Mesenteric fat pad (tissue), 1 donor: ENCODE measurements at places on chromosomes 2 and 18.

GRCh38 chr2:99555404-99555803 lies 65.6 kb upstream of the REV1 start:
- no peak for DNase-seq

DNA sequence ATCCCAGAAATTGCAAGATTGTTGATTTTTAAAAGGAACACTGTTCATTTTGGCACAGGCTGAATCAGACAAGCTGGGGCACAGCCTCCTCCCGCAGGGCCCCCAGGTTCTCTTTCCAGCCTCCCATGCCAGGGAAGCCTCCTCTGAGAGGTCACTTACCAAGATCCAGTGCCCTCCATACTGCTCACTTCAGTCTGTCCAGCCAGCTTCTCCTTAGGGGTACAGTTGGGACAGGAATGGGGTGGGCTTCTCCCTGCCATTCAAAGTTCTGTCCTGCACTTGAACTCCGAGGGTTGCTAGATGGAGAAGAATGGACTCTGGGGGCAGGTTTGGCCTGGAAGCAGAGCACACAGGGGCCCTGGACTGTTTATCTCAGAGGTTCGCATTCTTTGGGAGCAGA lies 7.5 kb upstream of the CYP26B1 start:
- no peak for DNase-seq

DNA sequence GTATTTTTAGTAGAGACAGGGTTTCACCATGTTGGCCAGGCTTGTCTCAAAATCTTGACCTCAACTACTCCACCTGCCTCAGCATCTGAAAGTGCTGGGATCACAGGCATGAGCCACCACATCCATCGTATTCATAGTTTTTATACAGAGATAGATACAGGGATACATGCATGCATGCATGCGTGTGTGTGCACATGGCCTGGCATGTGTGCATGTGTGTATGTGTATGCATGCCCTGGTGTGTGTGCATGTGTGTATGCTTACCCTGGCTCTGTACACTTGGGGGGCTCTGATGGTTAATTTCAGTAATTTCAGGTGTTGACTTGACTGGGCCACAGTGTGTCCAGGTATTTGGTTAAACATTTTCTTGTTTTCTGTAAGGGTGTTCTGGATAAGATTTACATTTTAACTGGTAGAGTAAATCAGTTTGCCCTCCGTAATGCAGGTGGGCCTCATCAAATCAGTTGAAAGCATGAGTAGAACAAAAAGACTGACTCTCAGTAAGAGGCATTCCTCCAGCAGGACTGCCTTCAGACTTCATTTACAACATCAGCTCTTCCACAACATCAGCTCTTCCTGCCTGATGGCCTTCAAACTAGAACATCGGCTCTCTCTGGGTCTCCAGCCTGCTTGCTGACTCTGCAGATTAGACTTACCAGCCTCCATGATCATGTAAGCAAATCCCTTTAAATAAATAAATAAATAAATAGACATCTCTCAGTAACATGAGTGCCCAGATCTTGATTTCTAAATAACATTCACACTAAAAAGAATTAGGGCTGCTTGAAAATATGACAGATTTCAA lies 30.8 kb downstream of the SESTD1 start:
- DNase-seq = no peak

GRCh38 chr2:19899985-19900930 lies 1.5 kb downstream of the TTC32 start:
- no peak for DNase-seq

DNA sequence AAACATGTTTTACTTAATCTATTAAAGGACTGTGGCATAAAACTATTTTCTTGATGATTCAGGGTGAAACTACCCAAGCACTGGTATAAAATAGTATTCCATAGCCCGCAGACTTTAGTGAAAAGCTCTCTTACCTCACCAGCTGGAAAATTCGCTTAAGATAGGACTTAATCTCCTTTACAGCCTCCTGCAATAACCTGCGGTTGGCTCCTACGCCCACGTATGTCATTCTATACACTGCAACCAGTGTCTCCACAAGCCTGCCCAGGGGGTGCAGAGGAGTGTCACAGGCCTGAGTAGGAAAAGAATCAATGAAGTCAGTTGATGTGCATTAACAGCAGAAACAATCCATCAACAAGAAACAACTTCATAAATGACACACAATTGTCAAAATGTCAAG lies 11.3 kb upstream of the MPP4 start:
- DNase-seq = no peak

DNA sequence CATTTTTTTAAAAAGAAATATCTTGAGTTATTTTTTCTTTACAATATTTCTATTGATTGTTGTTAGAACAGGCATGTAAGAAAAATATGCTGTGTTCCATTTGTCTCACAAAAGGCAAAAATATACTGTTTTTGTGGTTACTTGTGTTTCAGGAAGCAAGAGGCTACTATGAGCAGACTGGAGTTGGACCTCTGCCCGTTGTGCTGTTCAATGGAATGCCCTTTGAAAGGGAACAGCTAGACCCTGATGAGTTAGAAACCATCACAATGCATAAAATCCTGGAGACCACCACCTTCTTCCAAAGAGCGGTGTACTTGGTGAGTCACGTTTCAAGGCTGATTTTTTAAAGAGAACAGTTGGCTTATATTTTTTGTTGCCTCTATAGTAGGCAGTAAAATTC lies 54.7 kb downstream of the UGGT1 start:
- DNase-seq = no peak

DNA sequence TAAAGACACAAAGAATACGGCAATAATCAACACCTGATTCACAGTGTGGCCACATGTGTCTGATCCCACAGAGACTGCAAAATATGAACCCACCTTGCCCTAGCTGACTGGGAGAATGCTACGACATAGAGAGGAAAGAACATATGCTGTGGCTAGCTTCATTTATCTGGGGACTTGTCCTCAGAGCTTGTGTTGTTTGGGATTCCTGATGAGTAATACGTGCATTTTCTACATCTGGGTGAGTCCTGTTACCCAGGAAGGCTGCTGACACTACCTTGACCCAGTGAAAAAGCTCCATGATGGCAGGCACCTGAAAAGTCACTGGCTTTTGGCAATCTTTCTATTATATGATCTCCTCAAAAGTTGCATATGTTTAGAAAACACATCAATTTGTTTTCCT lies 427.7 kb upstream of the LYPD1 start:
- DNase-seq = no peak

DNA sequence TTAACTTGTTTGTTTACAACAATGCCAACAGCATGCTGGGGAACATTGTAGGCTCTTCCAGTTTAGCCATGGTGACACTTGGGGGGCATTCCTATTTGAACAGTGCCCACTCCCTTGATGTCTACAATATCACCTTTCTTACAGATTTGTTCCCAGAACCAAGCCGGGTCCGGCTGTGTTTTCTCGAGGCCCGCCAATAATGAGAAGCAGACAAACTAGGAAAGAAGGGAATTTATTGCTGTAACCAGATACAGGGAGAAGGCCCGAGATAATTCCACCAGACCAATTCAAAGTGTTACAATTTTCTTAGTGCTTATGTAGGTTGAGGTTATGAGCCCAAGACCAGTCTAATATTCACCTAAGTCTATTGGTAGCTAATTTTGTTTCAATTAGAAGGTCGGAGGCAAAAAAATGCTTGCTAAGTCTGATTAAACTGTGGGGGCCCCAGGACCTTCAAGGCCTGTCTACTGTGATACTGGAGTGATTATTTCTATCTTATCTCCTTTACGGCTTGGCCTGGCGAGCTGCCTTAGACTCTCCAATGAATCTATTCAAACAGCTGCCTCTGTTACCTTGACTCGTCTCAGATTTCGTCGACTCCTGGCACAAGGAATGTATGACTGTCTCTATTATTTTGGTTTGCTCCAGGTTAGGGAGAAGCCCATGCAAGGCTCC lies 59.1 kb upstream of the PSME4 start:
- DNase-seq = no peak

GRCh38 chr18:77457681-77458080 lies 208.0 kb downstream of the GALR1 start:
- no peak for DNase-seq

DNA sequence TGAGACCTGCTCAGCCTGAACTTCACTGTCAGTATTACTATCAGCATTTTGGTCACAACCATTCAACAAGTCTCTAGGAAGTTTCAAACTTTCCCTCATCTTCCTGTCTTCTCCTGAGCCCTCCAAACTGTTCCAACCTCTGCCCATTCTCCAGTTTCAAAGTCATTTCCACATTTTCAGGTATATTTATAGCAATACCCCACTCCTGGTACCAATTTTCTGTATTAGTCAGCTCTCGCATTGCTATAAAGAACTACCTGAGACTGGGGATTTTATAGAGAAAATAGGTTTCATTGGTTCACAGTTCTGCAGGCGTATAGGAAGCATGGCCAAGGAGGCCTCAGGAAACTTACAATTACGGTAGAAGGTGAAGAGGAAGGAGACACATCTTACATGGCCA lies 27.3 kb downstream of the KCNF1 start:
- DNase-seq = no peak

DNA sequence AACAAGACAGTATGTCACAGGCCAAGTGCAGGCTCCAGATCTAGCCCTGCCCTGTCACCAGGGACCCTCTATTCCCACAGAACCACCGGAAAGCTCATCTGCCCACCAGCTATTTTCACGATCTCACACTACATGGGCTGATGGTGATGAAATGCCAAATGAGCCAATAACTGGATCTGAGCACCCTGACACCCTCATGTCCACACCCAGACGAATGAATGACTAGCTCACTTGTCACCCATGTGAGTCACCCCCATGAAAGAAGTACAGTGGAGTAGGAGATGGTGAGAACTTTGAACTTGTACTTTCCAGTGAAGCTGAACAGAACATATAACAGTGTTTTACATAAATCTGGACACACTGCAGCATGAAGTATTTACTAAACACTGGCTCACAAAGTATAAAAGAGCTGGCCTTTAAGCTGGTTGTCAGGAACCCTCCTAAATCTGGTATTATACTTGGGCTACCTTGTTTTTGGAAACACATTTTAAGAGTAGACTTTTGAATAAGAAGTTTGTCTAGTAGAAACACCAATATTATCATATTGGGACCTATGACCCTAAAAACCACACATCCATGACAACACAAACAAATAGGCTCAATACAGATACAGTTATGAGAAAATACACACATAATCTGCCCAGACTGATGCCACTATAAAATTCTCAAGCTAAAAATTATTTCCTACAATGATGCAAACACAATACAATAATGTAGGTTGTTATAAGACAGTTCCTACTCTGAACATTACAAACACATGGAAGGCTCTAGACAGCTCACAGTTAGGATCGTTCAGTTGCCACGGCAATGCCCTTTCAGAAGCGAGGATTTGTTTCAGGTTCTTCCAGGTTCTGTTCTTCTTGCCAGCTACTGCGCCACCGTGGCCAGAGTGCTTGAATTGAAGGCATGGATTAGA lies 19.0 kb downstream of the INO80C start:
- no peak for DNase-seq

DNA sequence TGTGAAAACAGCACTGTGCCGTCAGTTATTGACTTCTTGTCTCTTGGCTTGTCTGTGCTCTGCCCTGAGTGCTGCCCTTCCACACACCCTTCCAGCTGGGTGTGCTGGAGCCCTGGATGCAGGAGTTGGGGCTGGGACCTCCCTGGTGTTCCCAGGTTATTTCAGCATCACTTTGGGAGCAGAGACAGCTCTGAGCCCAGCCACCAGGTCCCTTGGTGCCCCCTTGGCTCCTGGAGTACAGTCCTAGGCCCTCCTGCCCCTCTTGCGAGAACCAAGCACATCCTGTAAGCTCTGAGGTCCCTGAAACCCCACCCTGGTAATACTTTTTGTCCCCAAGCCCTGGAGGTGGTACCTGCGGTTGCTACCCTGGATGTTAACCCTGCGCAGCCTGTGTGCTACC lies 24.3 kb downstream of the BOK start:
- no peak for DNase-seq

DNA sequence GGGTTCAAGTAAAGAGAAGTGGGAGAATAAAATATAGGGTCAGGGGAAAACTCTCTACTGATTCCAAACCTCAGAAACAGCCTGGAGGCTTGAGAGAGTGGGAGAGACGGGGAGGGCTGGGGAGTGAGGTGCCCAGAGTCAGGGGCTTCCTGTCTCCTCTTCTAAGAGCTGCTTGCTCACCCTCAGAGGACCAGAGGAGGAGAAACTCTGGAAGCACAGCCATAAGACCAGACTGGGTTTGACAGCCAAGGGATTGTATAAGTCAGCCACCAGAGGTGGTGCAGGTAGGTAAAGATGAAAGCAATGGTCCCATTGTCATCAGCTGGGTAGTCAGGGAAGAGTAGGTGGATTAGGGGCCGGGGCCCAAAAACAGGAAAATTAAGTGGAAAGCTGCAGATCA lies 259.4 kb downstream of the TNS1 start:
- DNase-seq = no peak

DNA sequence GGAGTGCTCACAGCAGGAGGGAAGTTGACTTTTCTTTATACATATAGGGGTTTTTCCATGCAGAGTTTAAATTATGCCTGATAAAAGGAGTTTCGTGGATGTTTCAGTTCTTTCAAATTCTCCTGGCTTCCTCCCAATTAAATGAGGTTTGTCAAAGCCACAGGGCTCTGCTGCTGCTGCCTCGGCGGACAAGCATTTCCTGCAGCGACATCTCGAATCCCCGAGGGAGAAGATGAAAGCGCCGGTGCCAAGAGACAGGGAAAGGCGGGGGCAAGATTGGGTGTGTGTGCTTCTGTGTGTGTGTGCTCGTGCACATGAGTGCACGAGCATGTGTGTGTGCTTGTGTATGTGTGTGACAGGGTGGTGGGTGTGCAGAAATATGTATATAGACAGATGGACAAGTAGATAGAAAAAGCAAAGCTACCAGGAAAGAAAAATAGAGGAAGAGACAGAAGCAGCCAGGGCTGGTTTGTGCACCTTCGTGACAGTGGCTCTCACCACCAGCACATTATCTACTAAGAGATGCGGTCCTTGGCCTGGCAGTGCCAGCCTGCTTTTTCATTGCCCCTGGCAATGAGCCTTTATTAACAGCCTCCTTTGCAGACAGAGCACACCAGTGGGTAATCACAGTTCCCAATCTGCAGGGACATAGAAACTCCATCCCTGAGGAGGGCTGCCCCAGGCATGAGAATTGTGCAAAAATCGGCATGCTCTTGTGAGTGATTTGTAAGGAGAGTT lies 76.2 kb downstream of the CDK15 start:
- DNase-seq = no peak

DNA sequence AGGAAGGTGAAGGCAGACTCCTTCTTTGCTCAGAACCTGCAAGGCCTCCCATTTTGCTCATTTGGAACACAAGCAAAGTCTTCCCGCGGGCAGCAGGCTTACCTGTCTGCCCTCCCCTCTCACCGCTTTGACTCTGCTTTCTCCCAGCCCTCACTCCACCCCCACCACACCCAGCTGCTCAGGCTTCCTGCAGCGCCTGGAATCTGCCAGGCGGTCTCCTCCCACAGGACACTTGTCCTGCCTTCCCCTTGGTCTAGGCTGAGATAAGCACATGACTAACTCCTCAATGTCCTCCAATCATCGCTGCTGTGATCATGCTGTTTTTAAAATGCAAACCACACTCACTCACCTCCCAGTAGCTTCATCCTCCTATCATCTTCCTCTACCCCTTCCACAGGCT lies 430.0 kb downstream of the ZNF516 start:
- DNase-seq = no peak

- no peak for DNase-seq
These were observed 143.1 kb upstream of the L3MBTL4 start for GRCh38 chr18:6557770-6558248.

GRCh38 chr2:217517402-217517801 lies 485.4 kb downstream of the TNS1 start:
- no peak for DNase-seq
